ENCODE measurements at places on chromosomes 12 and 14.

GRCh38 chr14:98156411-98156810, 1115.6 kb downstream of the BCL11B start:
- no peak for DNase-seq

DNA sequence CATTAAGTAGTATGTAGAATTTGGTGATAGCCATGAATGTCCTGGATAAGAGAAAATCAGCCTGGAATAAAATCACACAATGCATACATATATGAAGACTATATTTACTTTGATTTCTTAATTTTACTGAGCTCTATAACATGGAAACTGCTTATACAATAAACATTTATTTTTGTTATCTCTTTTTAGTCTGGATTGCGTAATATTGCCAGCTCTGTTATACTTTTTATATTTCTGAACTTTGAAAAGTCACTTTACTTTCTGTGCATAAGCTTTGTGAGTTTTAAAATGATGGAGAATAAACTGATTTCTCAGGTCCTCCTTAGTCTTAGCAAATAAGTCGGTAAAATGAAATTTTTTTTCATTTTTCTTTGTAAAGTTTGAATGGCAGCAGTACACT, 19.2 kb upstream of the ABCD2 start:
- no peak for DNase-seq

GRCh38 chr14:24921903-24922302, 128.0 kb downstream of the STXBP6 start:
- DNase-seq, result no peak

DNA sequence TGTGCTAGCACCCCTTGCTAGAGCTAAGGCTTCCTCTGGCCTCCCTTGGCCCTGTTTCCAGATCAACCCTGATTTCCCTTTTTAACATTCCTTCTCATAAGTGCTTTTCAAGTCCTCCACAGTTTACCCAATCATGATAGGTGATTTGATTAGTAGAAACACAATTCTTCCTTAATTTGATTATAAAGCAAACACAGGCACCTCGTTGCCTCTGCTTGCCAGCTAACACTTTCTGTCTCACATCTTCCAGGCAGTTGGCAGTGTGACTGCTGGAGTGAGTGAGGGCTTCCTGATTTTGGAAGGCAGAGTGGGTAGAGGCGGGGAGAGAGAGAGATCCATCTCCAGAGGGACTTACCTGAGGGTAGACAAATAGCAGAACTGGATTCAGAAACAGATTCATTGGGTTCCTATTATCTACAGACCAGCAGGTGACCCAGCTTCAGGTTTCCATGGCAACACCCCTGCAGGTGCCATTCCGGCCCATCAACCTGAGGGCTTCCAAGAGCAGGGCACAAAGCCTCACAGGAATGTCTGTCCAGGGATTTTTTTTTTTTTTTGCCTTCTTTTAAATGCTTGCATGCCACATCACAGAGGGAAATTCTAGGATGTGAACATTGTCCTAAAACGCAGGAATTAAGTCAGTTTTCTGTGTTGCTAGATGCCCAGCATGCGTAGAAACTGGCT, 77.7 kb downstream of the PLXNC1 start:
- no peak for DNase-seq

GRCh38 chr14:77618381-77618970, 2.0 kb upstream of the SPTLC2 start:
- DNase-seq, result no peak

DNA sequence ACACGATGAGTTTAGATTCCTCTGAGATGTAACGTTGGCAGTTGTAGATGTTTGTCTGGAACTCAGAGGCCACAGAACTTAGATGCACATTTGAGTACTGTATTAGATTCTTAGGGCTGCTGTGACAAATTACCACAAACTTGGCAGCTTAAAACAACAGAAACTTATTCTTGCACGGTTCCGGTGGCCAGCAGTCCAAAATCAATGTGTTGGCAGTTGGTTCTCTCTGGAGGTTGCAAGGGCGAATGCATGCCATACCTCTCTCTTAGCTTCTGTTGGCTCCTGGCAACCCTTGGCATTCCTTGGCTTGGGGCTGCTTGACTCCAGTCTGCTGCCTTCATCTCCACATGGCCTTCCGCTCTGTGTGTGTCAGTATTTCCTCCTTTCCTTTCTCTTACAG, 118.9 kb downstream of the C12orf75 start:
- DNase-seq, result no peak

DNA sequence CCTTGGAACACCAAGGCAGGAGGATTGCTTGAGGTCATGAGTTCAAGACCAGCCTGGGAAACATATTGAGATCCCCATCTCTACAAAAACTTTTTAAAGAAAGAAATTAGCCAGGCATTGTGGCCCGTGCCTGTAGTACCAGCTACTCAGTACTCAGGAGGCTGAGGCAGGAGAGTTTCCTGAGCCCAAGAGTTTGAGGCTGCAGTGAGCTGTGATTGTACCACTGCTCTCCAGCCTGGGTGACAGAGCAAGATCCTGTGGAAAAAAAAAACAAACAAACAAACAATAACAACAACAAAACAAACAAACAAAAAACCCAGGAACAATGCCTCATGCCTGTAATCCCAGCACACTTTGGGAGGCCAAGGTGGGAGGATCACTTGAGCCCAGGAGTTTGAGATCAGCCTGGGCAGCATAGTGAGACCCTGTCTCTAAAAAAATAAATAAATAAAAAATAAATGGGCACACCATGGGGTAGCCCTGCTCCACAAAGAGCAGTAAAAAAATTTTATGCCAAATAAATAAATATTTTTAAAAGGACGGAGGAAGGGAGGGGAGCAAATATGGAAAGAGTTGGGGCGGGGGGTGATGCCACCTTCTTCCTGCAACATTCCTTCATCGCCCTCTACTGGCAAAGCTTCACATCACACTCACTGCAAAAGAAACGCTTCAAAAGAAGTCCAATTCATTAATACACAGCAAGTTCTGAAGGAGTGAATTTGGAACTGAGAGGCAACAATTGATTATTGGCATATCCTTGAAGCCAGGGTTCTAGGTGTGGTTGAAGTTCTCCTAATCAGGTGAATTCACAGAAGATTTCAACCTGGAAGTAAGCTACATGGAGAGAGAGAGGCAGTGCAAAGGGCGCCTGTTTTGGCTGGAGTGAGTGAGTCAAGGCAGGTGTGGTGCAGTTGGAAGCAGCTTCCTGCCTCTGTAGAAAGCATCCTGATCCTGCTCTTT, 8.8 kb upstream of the GNPTAB start:
- peak; percentile 80 for DNase-seq

GRCh38 chr12:93002293-93003054, 73.4 kb upstream of the EEA1 start:
- DNase-seq, result no peak

DNA sequence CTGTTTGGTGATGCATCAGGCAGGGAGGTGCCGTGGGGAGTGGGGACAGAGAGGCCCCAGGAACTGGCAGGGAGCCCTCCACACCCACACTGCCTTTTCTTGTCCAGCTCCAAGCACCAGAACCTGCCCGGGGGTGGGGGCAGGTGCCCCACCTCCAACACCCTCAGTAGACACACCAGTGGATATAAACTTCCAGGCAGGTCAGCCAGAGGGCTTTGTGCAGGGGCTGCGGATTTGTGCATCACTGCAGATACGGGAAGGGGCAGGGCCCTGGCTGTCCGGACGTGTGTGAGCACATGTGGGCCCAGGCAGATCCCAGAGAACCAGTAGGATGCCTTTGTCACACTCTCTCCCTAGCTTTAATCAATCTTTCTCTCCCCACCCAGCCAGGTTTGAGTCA, 1.3 kb upstream of the TGM1 start:
- DNase-seq, result no peak

DNA sequence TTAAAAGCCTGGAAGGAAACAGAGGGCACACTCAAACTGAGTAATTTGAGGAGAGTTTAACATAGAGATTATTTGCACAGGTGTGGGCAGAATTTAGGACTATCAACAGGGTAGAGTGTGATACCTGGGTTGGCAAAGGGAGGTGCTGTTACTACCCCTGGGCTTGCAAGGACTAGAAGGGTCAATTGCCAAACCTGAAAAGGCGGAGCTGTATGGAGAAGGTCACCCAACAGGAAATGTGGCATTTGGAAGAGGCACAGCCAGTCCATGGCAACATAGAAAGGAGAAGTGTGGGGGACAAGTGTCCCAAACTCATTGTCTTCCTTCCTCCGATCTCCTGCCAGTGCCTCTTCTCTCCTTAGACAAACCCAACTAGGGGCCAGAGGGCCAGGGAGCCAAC, 21.6 kb upstream of the MED13L start:
- DNase-seq, result no peak

DNA sequence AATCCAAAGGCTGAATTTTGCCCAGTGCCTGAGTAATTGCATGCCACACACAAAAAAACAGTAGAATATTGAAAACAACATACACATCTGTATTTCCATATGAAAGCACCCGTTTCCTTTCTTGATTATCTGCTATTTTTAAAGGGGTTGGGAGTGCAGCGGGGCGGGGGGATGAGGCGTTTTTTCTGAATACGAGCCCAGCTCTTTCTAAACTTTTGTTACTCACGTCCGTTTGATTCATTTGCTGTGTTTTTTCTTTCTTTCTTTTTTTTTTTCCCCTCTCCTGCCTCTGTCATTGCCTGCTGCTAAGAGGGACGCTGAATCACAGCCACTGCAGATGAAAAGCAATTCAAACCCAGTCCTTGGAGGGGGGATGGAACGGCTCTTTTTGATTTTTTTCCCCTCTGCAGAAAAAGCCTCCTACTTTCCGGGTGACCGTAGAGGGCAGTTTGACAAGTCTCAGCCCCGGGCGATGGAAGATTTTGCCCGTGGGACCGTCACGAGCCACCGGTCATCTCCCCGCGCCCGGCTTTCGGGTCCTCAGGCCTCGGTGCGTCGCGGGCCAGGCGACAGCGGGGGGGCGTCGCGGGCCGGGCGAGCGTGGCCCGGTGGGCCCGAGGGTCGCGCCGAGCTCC, 572 bp upstream of the RASSF8 start:
- peak; percentile 27 for DNase-seq

GRCh38 chr12:28191051-28192048, 1.1 kb downstream of the CCDC91 start:
- DNase-seq, result no peak

GRCh38 chr12:49882851-49883464, 20.7 kb downstream of the FAIM2 start:
- no peak for DNase-seq

GRCh38 chr12:50043854-50044253, 13.5 kb upstream of the ASIC1 start:
- no peak for DNase-seq

DNA sequence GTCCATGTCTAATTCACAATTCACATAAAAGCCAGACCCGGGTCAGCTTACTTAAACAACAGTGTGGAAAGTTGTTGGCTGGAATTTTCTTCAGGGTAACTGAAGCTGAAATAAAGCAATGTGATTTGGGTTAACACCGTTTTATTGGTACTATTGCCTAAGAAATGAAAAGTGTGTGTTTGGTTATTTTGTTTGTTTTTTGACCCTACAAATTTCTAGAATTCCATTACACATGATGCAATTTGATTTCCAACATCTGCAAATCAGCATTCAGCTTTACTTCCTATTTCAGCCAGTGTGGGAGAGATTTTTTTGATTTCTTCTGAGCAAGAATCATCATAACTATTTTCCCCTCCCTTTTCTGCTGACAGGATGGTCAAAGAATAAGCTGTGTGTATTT, 45.7 kb upstream of the CLMN start:
- no peak for DNase-seq

GRCh38 chr12:110269622-110270124, 11.4 kb upstream of the ATP2A2 start:
- DNase-seq, result no peak

DNA sequence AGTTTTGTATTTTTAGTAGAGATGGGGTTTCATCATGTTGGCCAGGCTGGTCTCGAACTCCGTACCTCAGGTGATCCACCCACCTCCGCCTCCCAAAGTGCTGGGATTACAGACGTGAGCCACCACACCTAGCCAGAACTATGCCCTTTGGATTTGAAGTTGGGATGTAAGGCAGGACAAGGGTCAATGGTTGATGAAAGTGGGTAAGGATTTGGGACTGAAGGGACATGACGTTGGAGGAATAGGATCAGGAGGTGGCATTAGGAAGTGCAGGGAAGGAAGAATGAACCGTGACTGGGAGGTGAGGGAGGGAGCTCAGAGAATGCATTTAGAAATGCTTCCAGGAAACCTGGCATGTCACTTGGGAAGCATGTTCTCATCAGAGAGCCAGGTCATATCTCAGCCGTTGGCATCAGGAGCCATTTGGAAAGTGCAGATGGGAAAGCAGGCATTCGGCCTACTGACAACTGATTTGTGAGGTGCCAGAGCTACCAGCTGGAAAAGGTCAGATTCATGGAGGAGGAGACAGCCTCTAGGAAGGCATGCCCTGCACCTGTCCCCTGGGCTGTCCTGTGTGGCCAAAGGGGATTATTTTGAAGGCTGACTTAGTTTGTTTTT, 2.2 kb downstream of the CRADD start:
- no peak for DNase-seq

- DNase-seq, result no peak
Observed at GRCh38 chr14:55303691-55304145, 32.5 kb downstream of the FBXO34 start.

DNA sequence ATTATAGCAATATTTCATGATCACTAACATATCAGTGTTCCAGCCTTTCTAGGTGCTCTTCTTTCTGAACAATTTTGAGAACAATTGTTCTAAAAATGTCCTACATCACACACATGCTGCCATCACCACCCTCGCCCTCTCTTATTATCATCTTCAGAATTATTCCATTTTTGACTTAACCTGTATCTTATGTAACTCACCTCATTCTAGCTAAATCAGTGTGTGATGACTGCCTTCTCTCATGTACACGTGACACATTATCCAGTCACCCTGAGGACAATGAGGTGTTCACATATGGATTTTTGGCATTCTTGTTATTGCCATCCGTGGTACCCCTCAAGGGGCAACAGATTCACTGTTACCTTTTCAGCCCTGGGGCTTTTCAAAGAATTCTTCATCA, 87.3 kb downstream of the RFX4 start:
- DNase-seq, result no peak

- no peak for DNase-seq
Observed at GRCh38 chr14:99534863-99535262, 53.7 kb downstream of the CCNK start.

GRCh38 chr14:88470542-88471440, 84.0 kb downstream of the PTPN21 start:
- DNase-seq, result no peak

DNA sequence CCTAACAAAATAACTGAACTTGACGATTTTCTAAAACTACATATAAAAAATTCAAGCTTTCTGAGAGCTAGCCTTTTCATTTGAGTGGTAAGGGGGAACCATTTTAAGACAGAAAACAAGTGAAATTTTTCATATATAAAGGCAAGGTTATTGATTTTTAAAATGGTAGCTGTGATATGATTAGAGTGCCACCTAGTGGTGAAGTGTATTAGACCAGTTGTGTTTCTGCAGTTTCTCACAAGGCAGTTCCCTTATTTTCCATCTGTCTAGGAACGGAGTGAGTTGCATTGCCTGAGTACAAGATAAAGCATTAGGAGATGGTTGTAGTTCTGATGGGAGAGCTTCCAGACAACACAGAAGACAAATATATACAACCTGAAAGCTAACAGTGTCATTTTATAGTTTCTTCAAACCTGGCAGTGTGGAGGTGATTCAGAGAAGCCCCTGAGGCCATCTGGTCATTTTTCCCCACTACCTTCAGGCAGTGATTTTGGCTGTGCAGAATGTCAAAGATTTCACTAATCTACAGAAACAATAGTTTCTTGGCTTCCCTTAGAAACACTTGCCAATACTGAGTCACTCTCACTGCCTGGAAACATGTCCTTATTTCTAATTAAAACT, 180.8 kb downstream of the C12orf50 start:
- DNase-seq, result no peak

GRCh38 chr12:124956571-124956970, 32.4 kb downstream of the DHX37 start:
- DNase-seq, result no peak
